AG08396 (cell line): ENCODE measurements at places on chromosomes 7 and 10.

DNA sequence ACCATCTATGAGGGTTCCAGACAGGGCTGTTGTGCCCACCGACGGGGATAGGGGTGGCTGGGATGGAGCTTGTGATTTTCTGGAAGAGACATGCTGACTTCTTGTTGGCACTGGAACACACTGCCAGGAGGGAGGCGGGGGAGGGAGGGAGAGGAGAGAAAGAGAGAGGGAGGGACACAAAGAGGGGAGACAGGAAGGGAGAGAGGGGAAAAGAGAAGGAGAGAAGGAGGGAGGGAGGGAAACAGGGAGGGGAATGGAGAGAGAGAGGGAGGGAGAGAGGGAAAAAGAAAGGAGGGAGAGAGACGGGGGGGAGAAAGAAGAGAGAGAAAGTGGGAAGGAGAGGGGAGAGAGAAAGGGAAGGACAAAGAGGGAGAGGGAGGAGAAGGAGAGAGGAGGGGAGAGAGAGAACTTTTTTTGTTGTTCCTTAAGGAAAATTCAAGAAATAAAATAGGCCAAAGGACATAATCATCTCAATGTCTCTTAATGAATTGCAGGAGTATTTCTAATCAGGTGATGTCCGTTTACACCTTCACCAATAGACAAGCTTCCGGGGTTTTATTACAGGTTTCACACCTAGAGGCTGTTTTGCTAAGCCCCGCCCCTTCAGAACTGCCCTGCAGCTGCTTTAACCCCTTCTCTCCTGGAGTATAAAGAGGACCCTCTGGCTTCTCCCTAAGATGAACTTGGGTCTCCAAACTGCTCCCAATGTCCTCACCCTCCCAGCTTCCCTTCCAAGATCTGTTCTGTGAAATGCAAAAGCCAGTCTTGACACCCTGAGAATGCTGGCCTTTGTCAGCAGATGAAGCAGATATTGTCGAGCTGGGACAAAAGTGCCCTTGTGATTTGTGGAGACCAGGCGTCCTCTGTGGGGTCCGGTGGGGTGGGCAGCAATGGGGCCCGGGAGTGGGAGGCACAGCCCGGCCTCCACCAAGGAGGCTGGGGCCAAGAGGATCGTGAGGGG is 82.0 kb upstream of the GTF2IRD1 start:
- DNase-seq: no peak

DNA sequence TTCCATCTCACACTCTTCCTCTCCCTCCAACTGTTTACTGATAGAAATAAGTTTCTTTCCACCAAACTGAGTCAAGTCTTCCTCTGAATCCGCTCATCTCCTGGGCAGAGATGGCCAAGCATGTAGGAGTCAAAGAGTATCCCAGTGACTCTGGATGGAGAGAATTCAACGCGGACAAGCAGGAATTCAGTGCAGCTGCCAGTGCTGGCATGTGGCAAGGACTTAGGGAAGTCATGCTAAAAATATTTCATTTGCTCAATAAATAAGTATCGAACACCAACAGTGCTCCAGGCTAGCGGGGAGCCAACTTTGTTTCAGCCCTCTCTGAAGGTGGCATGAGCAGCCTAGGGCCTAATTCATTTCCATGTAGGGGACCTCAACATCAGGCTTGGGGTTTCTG is 351.6 kb upstream of the ZMIZ1 start:
- DNase-seq: peak; percentile 80

- peak; percentile 4 for DNase-seq
Observed at GRCh38 chr10:133465950-133466474, 12.3 kb downstream of the SCART1 start.

DNA sequence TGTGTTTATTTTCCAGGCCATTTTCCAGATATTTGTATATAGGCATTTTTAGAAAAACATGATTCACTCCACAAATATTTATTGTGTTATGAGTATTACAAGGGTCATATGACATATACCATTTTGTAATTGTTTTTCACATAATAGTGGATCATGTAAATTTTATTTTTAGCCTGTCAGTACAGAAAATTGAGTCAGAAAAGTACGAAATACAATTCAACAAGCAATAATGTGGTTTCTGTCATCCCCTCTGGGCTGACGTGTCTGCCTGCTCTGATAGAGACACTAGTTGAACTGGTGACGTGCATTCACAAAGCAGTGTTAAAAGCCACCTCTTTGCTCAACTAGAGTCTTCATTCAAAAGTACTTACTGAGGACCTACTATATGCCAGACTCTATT is 97.9 kb upstream of the STEAP1B start:
- DNase-seq: peak; percentile 29

- no peak for DNase-seq
Observed at GRCh38 chr10:94274142-94274787, 88.5 kb downstream of the NOC3L start.

DNA sequence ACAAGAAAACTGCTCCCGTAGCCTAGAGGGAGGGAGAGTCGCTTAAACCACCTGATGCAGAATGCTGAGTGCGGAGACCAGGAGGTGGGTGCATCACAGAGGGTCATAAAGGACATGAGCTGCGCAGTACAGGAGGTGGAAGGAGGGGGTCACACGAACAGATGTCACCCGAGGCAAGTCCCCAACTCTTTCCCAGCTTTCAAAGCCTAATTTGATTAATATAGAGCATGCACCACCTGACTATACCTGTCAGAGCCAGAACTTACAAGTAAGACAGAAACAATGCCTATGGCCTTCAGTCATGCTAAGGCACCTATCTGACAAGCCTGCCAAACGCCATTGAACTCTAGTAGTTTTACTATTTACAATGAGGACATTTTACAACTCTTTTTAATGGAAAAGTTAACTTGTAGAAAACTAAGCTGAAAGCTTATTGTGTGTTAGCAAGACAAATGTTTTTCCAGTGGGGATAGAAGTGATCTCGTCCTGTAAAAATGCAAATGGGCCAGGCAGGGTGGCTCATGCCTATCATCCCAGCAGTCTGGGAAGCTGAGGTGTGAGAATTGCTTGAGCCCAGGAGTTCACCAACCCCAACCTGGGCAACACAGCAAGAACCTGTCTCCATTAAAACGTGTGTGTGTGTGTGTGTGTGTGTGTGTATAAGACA is 1.1 kb upstream of the VOPP1 start:
- DNase-seq: peak; percentile 41

- no peak for DNase-seq
Observed at GRCh38 chr10:92688573-92688926, 1.2 kb upstream of the HHEX start.

- no peak for DNase-seq
Observed at GRCh38 chr10:130171196-130171595, 35.0 kb downstream of the GLRX3 start.

- no peak for DNase-seq
Observed at GRCh38 chr7:90613088-90613498, 17.0 kb downstream of the CDK14 start.

GRCh38 chr10:119408072-119408471 is 134.4 kb downstream of the RGS10 start:
- DNase-seq: no peak

DNA sequence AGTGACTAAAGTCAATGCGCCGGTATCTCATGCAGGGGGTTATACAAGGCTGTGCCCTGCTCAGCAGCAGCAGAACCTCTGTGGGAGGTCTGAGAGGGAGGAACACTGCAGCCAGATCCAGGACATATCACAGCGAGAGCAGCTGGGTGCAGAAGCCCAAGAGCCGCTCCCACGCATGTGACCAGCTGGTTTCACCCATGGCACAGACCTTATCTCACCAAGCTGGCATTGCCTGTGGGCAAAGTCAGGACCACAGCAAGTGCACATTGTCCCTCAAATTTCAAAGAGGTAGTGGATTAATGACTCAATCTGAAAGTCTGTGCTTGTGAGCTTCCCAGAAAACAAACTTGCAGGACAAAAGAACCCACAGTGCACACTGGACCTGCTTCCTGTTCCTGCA is 31.6 kb upstream of the AKR1C1 start:
- no peak for DNase-seq

GRCh38 chr7:98619450-98620321 is 2.6 kb downstream of the NPTX2 start:
- no peak for DNase-seq

DNA sequence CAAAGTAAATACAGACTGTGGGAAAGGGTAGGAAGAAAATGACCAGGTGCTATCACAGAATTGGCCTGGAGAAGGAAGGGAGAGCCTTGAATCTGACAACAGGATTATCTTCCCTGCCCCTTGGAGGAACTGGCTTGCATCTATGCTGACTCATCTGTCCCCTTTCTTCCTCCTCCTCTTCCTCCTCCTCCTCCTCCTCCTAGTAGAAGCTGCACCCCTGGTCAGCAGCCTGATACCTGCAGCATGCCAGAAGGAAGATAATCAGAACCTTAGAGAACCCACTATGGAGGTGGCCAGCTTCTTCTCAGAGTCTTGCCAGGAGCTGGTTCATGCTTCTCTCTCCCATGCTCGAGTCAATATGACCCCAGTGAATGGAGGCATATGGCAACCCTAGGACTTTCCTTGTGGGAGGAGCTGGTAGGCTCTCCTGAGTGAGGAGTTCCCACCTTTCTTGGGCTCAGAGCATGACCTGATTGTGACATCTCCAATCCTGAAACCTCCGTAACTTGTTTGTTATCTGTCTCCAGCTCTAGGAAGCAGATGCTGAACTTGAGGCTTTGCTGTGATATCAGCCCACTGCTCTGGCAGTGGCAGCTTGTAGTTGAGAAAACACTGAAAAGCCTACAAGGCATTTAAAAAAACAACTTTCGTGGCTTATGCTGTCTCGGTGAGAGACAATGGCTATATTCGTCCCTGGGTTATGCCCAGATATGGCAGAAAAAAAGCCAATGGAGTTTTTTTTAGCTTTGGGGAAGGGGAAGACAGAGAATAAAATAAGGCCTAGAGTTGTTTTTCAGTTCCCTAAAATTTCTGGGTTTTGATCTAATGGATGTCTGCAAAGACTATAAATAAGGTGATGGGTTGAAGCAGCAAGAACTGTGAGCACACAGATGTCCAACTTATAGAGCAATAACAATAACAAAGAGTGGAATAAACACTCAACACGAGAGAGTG is 60.6 kb downstream of the CDHR3 start:
- DNase-seq: no peak

DNA sequence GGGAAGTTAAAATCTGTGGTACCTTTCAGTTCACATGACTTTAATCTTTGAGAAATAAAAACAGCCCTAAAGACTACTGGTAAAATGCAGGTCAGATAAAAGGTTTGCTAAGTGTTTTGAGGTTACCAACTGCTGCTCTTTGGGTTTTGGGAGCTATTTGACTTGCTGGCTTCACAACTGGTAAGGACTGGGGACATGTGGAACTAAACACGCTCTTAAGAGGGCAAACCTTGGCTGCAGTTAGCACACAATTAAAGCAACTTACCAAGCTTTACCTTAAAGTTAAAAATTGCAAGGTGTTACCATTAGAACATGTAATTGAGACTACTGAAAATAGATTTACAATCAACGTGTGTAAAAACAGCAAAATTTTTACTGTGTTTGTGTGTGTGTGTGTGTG is 220.2 kb downstream of the PHF14 start:
- DNase-seq: no peak

DNA sequence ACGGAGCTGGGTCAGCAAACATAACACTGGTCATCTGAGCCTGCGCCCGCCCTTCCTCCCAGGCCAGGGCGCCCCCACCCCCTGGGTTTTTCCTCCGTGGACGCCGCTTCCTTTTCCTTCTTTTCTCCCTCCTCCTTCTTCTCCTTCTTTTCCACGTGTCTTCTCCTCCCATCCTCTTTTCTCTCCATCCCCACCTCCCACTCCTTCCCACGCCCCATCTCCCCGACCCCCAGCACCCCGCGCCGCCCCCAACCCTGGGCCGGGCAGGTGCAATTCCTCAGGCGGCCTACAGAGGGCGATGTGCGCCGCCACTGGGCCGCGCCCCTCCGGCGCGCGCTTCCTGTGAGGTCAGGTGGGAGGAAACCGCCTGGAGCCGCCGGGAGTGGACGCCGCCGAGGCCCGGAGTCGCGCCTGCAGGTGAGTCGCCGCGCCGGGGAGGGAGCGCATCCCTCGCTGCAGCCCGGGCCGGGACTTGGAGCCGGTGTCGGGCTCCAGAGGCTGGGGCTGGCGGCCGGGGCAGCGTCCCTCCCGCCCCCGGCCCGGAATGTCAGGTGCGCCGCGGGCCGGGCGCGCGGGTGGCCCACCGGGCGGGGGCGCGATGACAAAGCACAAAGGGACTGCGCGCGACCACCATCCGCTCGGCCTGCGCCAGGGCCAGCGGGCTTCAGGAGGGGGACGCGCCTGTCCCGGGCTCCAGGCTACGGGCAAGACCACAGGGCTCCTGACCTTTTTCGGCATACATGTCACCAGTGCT is at the start of gene FAM241B:
Gene FAM241B, plus strand, starts transcription at position 351 of the 754 bp plus-strand sequence. CDS start 1,497 bp downstream, outside the sequence.
- DNase-seq: peak; percentile 88

GRCh38 chr7:66964411-66964810 is 31.0 kb downstream of the SBDS start:
- DNase-seq: no peak

DNA sequence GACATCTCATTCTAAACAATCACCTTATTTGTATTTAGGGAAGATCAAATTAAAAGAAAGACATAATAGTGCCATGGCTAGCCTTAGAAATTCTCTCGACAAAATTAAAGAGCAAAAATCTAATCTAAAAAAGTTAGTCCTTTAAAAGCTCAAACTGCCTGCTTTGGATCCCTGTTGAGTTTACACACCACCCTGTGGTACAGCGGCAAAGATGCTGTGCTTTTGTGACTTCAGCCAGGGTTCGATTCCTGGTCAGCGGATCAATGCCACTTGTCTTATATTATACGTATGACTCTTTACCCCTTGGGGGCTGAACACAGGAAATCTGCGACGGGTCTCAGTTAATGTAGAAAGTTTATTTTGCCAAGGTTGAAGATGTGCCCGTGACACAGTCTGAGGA is 51.3 kb upstream of the VOPP1 start:
- no peak for DNase-seq

DNA sequence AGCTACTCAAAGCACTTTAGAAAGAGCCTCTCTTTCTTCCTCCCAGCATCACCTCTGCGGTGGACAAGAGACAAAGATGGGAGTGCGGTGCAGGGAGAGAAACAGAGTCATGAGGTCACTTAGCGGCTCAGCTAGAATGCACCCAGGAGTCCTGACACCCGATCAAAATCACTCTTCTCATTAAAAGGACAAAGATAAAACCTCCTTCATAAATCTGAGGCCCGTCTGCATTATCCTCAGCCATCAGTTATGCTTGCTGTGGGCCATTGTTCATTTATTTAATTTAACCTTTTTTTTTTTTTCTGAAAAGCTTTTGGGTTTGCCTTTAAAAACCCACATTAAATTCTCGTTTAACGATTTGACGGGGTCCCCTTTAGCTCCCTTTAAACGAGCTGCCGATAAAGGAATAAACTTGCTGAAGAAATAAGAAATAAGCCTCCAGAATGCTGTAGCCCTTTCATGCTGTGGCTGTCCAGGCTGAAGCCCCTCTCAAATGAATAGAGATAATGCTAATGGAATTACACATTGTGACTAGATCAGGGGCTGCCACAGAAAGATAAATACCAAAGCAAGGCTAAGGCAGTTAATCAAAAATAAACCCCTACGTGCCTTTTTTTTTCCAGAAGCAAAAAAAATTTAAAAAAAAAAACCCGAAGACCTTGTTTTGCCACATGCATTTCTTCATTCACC is 16.1 kb upstream of the PLXNA4 start:
- DNase-seq: no peak
